Immature natural killer cell (primary cell): ENCODE measurements at places on chromosomes 5 and 9.

GRCh38 chr5:176776141-176776865, 34.1 kb upstream of the UNC5A start:
- DNase-seq: no peak

- DNase-seq: no peak
Observed at GRCh38 chr5:122919969-122920368, 74.6 kb downstream of the SNX24 start.

- peak; percentile 75 for DNase-seq
Observed at GRCh38 chr5:170302653-170303501, 5.3 kb upstream of the LCP2 start.

GRCh38 chr9:68913054-68913453, 100.9 kb downstream of the PRKACG start:
- DNase-seq: no peak

- no peak for DNase-seq
Observed at GRCh38 chr5:4881366-4882002, 258.6 kb upstream of the ADAMTS16 start.

DNA sequence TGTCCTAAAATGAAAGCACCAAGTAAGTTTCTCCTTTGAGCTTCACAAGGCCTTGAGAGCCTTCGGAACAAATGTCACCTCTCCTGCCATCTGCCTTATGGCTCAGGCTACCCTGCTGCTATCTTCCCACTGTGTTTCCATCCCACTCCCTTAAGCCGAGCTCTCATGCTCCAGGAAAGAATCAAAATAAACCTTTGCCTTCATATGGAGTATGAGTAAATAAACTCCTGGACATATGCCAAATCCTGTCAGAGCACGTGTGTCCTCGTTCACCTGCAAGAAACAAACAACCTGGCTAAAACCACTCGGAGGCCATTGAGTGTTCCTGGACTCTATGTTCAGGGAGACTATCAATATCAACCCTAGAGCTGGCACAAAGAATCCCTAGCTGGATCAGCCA, 122.3 kb upstream of the CCDC112 start:
- DNase-seq: no peak

DNA sequence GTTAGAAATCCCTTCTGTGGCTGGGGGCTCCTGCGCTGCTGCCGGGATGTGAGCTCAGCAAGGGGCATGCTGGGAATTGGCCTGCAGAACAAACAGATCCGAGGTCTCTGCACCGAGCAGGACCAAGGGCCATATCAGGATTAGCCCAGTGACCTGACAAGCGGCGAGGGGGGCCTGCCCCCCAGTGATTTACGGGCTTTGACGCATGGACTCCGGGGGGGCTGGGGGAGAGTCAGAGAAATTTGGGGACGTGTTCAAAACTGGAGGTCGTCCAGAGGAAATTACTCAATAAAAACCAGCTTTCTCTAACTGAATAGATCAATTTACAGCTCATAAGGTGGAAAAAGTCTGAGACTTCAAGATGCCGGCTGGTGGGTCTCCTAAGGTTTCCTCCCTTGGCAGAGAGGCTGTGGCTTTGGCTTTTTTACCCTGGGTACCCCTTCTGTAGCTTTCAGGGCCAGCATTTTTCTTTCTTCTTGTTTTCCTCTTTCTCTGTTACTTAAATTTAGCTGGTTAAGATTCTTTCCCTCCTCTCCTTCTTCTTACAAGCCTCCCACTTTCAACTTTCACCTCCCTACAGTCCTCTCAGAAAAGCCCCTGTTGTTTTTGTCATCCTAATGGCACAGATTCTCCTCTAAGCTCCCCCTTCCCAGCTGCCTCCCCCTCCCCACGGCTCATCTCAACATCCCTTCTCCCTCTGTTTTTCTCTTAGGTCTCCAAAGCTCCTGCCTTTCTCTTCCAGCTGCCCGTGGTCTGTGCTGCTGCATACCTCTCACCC, 551.0 kb downstream of the CCDC171 start:
- no peak for DNase-seq

DNA sequence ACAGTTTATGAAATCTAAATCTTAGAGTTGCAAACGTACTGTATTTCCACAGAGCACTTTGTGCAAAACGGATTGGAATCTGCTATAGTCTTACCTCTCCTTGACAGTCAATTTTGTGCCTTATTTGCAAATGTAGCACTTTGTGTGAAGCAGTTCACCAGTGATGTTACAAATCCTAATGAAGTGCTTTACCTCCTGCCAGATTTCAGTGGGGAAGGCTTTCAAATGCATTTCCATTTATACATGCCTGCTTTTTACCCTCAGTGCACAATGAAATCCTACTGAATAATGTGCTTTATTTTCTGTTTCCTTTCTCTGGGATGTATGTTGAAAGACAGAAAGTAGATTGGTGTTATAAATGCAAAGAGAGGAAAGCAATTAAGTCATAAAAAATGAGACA, 2141.6 kb upstream of the C9orf72 start:
- DNase-seq: no peak

DNA sequence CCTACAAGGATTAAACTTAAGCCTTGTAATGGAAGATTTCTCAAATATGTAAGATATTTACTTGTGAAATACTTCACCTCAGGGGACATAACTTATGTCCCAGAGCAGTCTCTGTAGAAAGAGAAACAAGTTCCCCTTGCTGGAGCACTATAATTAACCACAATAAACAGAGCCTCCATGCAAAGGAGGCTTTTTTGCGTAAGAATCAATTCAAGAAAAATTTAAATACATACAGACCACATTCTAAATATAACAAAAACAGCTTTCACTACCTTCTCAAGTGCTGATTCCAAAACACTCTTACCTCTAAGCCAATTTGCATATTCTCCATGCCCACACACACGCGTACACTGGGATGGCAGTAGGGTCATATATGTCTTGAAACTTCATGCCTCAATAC, 30.7 kb upstream of the CCNB1 start:
- no peak for DNase-seq

- peak; percentile 95 for DNase-seq
Observed at GRCh38 chr5:59039296-59040023, 456.6 kb downstream of the RAB3C start.

DNA sequence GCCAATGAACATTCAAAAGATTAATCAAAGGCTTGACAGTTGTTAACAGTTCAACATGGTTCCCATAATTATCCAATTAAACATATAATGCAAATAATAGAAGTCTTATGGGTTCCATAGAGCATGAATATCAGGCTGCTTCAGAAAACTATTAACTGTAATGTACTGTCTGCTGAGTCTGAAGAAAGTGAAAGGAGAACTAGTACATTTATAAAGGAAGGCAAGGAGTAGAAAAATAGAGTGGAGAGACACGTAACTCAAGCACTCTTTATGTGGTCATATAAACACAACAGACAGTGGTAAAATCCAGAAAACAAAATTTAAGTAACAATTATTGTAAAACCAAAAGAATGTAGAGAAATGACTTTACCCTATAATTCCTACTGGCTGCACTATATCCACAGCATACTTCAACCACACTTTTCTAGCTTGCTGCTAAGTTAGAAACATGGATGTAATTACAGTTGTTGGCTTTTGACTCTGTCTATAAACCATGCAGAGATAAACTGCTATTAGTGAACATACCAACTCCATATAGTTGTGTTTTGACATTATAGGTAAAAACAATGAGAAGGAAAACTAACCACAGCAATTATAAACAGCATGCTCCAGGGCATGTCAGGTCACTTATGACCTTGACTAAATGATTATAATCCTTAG, 32.7 kb downstream of the NFIB start:
- DNase-seq: no peak

DNA sequence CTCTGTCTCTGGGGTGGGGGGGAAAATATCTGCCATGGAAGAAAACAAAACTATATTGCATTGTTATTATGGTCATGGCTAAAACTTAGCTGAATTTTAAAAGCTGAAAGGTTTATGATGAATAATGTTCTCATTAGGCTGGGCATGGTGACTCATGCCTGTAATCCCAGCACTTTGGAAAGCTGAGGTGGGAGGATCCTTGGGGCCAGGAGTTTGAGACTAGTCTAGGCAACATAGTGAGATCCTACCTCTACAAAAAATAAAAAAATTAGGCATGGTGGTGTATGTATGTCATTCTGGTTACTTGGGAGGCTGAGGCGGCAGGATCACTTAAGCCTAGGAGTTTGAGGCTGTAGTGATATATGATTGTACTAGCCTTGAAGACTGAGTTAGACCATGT, 44.5 kb downstream of the IPO11 start:
- DNase-seq: no peak

- DNase-seq: no peak
Observed at GRCh38 chr5:80439213-80439612, 31.3 kb downstream of the ZFYVE16 start.

DNA sequence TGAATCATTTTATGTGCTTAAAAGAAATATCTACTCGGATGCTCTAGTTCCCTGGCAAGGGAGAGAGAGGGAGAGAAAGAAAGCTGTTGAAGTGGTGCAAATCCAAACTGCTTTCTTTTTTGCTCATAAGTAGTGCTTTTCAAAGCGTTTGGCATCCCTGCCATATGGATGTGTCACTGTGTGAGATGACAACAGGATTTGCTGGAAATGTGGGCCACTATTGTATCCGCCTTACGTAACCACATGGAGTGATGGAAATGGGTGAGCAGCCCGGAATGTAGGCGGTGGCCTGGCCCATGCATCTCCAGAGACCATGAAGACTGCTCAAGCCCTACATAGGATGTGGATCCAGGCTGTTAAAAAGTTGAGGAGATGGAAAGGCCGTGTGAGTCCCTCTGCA, 30.8 kb downstream of the TJP2 start:
- no peak for DNase-seq

DNA sequence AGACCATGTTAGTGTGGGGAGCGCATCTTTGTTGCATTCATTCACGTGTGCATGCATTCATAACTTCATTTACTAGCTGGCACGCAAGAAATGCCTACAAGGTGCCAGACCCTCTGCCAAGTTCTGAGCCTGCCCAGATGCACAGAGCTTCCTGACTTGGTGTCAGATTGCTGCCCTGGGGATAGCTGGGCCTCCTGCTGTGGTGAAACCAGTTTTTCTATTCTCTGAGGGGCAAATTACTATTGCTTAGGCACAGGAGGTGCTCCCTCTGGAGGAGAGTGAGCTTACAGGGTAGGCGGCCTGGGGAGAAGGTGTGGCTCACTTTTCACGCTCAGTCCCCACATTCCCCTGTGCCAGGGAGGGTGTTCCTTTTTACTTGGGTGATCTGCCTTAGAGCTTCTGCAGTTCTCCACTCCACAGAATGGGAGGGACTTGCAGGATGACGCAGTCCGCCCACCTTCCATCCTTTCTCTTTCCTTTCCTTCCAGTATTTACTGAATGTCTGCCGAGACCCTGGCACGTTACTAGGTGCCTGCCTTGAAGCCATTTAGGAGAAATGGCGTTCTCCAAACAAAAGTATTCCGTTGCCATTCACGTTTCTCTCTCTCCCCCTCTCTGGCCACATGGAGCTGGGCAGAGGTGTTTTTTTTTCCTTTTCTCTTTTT, 27.9 kb upstream of the CTNNA1 start:
- DNase-seq: no peak

DNA sequence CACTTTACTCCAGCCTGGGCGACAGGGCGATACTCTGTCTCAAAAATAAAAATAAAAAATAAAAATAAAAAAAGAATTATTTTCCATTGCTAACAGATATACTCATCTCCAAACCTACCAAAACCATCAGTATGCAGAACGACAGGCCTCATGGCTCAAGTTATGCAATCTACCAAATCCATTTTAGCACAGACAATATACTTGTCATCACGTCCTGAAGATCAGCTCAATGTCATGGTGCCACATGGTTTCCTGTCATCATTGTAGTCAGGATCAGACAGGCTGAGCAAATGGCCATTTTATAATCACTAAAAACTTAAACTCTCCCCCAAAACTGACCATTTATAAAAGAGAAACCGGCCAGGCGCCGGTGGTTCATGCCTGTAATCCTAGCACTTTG, 69.1 kb downstream of the HABP4 start:
- no peak for DNase-seq

GRCh38 chr5:126937771-126938170, 92.6 kb downstream of the MARCHF3 start:
- DNase-seq: no peak

DNA sequence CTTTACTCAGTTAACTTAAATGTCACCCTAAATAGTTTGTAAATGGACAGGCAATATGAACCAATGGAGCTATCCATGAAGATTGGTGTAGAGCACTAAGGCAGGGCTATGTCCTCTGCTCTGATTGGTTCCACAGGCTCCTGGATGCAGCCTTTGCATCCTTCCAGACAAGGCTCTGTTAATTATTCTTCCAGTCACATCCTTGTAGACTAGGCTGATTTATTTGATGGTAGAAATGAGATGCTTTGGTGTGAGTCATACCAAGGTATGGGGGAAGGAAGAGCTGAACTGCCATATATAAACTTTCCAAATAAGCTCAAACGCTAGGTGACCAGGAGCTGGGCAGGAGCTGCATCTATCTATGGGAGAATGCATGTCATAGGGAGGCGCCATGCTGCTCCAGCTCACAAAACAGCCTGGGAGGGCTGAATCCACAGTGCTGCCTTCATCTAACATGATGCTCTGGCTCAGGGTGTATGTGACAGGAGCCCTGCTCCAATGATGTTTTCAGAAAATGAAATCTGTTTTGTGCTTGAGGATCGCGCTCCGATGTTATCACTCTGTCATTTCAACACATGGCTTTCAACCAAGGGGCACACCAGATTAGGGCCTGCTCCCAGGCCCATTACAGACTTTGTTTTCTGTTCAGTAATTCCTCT, 818.0 kb upstream of the ZNF608 start:
- DNase-seq: no peak

DNA sequence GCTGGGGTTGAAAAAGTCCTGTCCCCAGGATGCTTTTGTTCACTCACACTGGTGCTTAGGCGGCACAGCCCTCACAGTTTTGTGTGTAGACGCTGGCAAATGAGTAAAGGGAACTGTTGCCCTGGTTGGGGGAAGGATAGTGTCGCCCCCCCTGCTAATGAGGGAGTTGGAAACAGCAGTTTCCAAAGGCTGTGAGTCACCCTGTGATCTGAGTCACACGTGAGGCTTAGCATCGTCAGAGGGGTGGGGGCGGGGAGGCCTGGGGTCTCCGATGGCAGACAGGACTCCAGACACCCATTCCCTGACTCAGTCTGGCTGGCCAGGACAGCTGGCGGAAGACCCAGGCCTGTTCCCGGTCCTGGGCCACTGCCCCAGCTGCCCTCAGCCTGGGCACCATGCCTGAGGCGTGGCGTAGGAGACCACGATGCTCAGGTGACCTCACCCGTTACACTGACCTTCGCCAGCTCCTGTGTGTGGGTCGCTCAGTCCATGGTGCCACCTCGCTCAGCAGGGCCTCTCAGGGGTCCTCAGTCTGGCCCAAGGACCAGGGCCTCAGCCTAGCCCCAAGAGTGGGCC, 2.9 kb downstream of the DNAJB5 start:
- no peak for DNase-seq

- no peak for DNase-seq
Observed at GRCh38 chr9:21873540-21874221, 71.2 kb downstream of the MTAP start.

DNA sequence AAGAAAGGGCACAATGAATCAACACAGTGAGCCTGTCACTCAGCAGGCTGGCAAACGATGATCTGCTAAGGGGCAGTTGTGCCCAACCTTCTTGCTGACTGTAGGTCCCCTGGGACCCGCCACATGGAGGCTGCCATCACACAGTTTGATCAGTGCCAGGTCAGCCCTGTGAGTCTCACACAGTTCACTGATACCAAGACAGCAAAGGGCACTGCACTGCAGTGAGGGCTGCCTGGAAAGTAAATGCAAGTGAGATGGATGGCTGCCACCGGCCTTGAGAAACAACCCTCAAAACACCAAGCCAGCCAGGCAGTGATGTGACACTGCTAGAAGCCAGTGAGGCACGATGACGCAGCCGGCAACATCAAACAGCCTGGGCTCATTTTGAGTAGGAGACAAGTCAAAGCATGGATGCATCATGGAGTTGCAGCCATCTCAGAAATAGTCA, 30.3 kb downstream of the FOXD1 start:
- DNase-seq: no peak
